ENCODE measurements at places on chromosomes 3 and 15.
A peak's percentile ranks its signal among the peaks of the same experiment; 100 is the strongest.

DNA sequence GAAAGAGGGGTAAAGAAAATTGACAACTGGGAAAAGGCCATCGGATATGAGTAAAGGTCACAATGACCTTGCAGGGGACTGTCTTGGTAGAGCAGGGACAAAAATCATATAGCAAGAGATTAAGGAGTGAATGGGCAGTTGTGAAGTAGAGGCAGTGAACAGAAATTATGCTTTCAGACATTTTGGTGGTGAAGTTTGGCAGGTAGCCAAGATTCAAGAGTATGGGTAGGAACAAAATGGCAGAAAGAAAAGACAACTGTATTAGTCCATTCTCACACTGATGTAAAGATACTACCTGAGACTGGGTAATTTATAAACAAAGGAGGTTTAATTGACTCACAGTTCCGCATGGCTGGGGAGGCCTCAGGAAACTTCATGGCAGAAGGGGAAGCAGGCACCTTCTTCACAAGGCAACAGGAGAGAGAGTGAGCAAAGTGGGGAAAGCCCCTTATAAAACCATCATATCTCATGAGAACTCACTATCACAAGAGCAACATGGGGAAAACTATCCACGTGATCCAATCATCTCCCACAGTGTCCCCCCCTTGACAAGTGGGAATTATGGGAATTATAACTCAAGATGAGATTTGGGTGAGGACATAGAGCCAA is 84.0 kb downstream of the CGNL1 start:
- no peak for DNase-seq

- DNase-seq: no peak
Measured at GRCh38 chr3:189800436-189800835, 169.2 kb downstream of the TP63 start.

- DNase-seq: no peak
Measured at GRCh38 chr3:127764841-127765362, 57.4 kb downstream of the MGLL start.

- DNase-seq: no peak
Measured at GRCh38 chr15:33204926-33205325, 10.4 kb upstream of the FMN1 start.

DNA sequence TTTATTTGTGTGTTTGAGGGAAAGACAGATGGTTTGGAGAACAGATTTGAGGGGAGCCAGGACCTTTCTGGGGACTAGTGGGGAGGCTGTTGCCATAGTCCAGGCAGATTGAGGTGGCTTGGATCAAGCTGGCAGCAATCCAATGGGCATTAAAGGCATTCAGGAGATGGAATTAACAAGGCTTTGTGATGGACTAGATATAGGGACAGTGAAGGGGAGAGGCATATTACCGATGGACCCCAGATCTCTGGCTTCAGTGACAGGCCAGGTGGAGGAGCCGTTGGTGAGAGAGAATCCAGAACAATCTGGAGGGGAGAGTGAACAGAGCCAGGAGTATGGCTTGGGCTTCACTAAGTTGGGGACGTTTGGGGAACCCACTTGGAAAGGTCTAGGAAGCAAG is 124.8 kb downstream of the EEFSEC start:
- DNase-seq: no peak

DNA sequence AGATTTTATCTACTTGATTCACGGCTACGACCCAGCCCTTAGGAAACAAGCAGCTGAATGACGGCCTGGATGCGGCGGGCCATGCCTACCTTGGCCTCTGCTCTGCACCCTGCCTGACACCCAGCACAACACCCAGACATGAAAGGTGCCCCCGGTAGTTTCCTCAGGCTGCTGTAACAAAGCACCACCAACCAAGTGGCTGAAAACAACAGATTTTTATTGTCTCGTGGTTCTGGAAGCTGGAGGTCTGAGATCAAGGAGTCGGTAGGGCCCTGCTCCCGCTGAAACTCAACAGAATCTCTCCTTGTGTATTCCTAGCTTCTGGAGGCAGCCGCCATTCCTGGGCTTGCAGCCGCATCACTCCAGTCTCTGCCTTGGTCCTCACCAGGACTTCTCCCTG is 111.7 kb downstream of the ADCY5 start:
- no peak for DNase-seq

DNA sequence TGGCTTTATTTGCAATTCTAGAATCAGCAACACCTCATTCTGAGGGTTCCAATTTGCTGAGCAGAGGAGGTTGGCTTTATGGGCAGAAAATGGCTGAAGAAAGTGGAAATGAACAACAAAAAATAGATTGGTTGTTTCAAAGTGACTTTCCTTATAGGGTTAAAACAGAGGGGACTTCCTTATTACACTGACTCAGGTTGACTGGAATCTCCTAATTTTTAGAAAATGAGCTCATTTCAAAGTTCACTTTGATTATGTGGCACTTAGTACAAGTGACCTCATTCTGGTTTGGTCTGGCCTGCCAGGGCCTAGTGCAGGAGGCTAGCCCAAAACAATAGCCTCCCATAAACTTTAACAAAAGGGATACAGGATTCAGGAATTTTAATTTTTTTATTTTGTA is 41.4 kb downstream of the NFKBIZ start:
- no peak for DNase-seq

DNA sequence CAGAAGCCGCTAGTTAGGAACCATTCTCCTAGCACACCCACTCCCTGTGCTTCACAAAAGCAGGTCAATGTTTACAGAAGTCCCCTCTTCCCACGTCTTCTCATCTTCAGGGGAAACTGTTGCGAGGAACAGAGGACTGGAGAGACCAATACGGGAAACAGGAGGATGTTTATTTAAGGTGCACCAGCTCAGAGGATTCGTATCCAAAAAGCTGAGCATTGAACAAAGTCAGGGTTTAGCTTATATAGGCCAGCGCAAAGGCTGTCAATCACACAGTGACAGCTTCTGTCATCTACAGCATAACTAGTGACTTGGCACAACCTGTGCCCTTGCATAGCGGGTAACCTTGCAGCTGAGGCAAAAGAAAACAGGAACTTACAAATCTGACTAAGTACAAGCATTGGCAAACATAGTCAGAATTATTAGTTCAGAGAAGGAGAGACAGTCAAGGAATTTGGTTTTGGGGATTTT is 61.3 kb downstream of the ZDHHC19 start:
- DNase-seq: no peak

DNA sequence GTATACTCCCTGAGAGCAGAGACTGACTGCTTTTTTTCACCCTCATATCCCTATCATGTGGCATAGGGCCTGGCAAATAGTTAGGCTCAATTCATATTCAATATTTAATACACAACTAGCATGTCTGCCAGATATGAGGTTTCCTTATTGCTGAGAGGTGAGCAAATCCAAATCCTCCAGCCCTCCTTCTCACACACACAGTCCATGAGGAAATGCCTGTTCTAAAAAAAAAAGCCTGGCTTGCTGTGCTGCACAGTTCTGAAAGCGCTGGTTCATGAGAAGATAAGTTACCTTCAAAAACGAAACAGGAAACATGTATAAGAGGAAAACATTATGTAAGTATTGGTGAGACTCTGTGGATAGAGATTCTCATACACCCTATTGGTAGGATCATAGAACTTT is 15.5 kb upstream of the ACAP2 start:
- DNase-seq: peak; percentile 63

DNA sequence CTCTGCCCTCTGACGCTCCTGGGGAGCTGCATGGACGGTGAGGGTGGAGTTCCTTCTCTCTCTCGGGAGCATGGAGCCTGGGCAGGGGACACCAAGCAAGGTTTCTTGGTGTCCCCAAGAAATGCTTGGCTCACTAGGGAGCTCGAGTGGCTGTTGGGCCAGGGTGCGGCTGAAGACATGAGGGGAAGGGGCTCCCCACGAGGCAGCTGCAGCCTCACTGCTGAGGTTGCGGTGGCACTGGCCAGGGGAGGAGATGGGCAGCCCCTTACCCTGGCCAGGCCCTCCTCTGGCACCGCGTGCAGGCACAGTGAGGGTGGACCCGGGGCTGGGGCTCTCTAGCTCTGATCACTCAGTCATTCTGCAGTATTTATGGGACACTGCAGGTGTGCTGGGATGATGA is 43.5 kb upstream of the SLC41A3 start:
- DNase-seq: no peak

- no peak for DNase-seq
Measured at GRCh38 chr3:25510797-25511196, 82.7 kb downstream of the RARB start.

- DNase-seq: no peak
Measured at GRCh38 chr3:126850370-126851085, 132.4 kb upstream of the PLXNA1 start.

DNA sequence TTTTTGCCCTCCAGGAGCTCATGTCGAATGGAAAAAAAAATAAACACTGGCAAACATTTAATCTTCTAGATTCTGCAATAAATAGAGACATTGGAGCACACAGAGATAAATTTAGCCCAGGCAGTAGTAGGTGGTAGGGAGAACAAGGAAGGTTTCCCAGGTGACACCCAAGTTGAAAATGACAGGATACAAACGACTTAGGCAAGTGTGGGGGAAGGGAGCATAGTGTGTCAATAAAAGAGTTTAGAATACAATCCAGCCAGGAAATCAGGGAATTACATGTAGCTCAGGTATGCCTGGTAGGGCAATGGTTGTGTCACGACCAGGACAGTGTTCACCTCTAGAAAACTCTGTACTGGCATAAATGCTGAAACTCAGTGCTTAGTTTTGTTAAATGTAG is 364.6 kb upstream of the AGTR1 start:
- no peak for DNase-seq

DNA sequence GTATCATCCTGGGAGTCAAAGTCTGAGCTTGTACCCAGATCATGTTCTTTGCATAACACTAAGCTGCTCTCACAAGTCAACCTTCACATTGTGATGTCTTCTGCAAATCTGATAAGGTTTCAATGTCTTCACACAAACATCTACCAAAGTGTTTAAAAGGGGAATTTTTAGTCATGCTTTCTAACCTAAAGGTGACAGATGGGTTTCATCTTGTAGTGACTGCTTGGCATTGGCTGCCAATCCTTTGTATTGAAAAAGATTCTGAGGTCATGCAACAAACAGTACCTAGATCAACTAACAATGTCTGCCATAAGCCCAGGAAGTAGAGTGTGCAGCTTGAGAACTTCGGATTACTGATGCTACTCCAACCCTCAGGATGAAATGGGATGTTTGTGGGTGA is 43.6 kb upstream of the DIPK2A start:
- no peak for DNase-seq

GRCh38 chr3:52292247-52293065 is 4.8 kb downstream of the GLYCTK start:
- DNase-seq: no peak

DNA sequence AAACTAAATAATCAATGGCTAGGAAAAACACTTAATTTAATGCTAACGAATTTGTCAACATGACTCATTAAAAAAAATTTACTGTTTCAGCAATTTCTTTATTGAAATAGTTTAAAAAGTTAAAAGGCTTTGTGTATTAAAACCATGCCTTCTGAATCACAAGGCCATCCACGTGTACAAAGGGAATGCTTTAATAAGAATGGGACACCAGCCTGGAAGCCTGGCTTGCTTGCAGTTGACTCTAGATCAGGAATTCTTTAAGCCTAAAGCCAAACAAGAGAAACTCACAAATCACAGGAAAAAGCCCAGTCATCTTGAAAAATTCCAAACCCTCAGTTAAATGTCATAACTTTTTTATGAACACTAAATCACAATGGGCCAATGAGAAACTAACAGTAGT is 137.6 kb downstream of the PEAK1 start:
- no peak for DNase-seq

- peak; percentile 54 for DNase-seq
Measured at GRCh38 chr3:138434276-138434874, at the start of gene ESYT3. Gene ESYT3, plus strand, starts transcription at chr3:138434616. Its CDS starts 183 bp downstream, at chr3:138434799.

Data from GM13976 (cell line).